DMS53 (cell line): ENCODE measurements at places on chromosomes 7 and 10.

- DNase-seq: peak; percentile 22
Measured at GRCh38 chr7:115631782-115632181, 398.8 kb downstream of the TFEC start.

GRCh38 chr7:148715027-148715426 is 16.3 kb downstream of the CUL1 start:
- DNase-seq: no peak

DNA sequence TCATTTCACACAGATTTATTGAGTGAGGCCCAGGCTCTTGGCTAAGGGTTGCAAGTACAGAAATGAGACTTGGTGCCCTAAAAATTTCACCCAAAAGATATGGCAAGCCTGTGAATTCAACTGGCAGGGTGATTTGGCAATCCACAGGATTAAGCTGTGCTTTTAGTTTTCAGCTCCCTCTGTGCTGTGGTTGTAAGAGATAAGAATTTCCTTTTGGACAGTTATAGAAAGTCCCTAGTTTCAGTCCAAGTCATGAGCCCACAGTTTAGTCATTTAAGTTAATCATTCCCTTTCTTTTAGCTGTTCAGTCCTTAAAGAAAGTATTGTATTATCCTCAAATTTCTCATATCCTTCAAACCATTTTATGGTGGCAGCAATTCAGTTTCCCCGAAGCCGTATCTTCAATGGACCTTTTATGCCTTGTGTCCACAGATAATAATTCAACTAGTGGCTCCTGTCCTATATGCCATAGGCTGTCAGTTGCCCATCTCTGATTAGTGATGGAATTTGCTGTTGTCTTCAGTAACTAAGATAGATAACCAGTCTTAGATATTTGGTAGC is 73.4 kb upstream of the NAMPT start:
- DNase-seq: no peak

- DNase-seq: no peak
Measured at GRCh38 chr7:115328018-115328417, 406.1 kb downstream of the MDFIC start.

DNA sequence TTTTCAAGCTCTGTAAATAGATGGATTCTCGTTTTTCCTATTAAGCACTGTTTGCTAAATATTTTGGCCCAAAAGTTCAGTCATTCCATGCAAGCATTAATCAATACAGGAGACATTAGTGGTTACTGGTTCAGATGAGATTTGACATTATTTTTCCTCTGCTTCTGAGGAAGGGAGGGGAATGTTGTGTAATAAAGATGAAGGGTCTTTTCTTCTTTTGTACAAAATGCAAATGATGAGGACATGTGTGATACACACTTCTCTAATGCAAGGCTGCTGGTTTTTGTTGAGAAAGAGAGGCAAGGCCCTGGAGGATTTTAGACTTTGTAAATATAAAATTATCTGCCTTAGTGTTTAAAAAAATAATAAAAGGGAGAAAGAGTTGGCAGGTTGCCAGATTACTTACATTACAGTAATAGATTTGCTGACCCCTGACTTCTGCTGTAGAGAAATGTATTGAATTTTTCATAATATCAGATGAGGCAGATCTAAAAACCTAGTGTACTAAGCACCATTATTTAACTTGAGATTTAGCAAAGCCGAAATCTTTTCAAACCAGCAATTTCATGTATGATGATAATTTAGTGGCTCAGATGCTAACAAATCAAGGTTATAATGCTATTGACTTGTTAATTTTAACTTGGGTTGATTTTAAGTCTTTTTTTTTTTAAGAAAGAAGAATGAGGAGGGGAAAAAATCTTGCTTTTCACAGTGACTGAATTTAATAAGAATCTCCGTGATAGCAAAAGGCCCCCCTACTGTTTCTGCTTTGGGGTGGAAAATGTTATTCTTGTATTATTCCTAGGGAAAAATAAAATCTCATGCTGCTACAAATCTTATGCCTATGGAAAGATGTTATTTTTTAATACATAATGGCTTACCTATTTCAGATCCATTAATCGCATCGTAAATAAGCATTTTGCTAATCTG is 180.1 kb downstream of the ARID5B start:
- DNase-seq: peak; percentile 8

GRCh38 chr10:22367471-22367870 is 22.2 kb downstream of the SPAG6 start:
- no peak for DNase-seq

- no peak for DNase-seq
Measured at GRCh38 chr10:103648251-103648635, 154.7 kb downstream of the NEURL1 start.

DNA sequence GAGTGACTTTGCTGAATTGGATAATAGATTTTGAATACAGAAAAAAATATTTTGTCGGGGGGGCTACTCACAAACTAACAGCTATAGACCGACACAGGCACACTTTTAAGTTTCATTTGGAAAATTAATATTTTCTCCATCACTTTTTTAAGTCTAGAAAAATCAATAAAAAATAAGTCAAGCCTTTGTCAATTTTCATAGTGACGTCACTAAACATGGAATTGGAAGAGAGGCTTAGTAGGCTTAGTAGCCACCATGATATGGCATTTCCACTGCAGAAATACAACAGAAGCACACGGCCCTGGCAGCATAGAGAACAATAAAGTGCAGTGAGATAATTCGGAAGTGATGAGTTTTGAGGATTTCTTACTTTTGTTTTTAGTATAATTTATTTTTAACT is 357.2 kb downstream of the RPS24 start:
- DNase-seq: no peak

DNA sequence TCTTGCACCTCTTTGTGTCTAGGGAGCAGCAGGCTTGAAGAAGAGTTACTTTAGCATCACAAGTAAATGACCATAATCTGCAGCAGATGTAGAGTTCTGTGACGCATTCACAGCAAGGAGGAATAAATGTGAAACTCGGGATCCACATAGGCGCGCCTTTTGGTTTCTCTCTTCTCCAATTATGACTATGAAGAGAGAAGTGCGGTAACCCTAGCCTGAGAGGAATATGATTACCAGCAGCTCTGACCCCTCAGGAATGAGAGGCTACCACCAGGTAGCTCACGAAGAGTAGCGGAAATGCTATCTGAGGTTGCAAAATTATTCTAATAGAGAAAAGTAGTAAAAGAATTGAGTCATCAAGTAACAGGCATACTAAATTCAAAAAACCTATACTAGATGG is 25.2 kb upstream of the DMTF1 start:
- DNase-seq: no peak

- no peak for DNase-seq
Measured at GRCh38 chr7:125492521-125492920, 562.9 kb upstream of the POT1 start.

GRCh38 chr10:98339799-98340198 is 71.8 kb upstream of the LOXL4 start:
- peak; percentile 62 for DNase-seq

DNA sequence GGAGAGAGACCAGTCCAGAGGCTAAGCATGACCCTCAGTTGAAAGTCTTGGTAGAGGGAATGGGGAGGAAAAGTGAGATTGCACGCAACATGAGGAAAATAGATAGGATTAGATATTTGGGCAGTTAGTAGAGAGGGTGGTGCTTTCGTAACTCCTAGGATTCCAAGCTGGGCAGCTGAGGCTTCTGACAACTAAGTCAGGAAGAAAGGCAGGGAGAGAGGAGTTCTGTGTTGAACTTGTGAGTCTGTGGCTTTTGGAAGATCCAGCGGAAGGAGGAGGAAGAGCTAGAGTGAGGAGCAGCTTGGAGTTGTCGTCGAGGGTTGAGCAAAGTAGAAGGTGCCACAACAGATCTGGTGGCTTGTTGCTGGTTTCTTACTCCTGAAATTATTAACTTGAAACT is 21.8 kb downstream of the CUL1 start:
- DNase-seq: no peak

GRCh38 chr10:21599582-21599981 is 65.5 kb downstream of the MLLT10 start:
- DNase-seq: no peak

GRCh38 chr10:120279196-120279595 is 177.8 kb upstream of the PLPP4 start:
- no peak for DNase-seq

DNA sequence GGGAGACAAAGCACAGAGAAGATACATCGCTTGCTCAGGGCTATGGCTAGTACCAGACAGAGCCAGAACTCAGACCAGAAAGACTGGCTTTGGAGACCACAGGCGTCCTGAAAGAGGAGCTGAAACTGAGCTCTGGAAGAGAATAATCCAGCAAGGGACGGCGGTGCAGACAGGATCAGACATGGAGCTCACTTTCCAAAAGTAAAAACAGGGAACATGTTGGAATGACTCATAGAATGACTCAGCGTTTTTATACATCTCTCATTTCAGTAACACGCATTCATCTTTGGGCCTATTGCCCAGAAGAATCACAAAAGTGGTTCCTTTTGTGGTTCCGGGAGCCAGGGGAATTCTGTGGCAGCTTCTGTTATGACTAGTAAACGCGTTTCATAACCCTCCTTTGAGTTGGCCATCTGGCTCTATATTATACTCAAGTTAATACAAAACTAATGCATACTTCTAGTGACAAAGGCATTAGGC is 37.2 kb downstream of the PLEKHS1 start:
- peak; percentile 63 for DNase-seq
